Prostate gland (tissue), 2 donors: ENCODE measurements at places on chromosomes 7 and 10.

- no peak for DNase-seq
Observed at GRCh38 chr10:67659497-67659896, 36.5 kb downstream of the CTNNA3 start.

DNA sequence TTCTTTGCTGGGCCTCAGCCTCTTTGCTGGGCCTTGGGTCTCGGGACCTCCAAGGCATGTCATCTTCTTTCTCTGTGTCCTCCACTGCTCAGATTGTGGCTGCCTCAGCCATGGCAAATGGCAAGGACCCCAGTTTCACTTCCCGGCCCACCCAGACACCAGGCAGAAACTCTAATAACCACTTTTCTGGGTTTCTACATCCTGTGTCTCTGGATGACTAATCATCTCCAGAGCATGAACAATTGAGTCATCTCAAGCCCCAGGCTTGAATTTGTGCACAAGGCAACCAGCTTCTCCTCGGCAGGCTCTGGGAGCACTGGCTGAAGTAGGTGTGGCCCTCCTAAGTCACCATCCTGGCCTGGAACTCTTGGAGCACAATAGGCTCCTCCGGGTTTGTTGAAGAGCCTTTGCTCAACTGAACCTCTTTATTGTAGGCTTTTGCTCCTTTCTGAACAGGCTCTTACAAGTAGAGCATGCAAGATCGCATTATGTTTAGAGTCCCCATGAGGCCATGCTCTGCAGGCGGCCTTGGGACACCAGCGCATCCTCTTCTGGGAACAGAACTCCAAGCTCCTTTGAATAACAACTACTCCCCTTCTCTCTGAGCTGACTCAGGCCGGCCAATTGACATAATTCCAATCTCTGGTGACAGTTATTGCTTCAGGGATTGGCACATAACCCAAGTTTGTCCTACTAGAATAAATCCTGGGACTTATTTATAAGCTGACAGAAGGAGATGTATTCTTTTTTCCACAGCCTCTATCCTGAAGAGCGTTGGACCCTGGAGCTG is 218.1 kb downstream of the WDR11 start:
- no peak for DNase-seq

DNA sequence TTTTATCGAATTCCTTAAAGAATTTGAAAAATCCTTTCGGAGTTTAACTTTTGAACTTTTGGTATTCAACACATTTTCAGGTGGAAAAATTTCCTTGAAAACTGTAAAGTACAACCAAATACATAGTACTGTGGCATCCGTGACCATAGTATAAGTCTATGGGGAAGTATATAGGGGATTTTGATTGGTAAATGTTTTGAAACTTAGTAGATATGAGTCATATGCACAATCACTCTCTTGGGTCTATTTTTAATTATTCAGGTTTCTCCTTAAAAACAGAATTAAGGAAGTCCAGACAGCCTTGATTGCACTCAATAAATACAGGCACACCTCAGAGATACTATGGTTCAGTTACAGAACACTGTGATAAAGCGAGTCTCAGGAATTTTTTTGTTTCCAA is 64.2 kb downstream of the AVL9 start:
- DNase-seq = no peak

GRCh38 chr10:100981178-100981772 is 6.0 kb downstream of the MRPL43 start:
- DNase-seq = no peak

DNA sequence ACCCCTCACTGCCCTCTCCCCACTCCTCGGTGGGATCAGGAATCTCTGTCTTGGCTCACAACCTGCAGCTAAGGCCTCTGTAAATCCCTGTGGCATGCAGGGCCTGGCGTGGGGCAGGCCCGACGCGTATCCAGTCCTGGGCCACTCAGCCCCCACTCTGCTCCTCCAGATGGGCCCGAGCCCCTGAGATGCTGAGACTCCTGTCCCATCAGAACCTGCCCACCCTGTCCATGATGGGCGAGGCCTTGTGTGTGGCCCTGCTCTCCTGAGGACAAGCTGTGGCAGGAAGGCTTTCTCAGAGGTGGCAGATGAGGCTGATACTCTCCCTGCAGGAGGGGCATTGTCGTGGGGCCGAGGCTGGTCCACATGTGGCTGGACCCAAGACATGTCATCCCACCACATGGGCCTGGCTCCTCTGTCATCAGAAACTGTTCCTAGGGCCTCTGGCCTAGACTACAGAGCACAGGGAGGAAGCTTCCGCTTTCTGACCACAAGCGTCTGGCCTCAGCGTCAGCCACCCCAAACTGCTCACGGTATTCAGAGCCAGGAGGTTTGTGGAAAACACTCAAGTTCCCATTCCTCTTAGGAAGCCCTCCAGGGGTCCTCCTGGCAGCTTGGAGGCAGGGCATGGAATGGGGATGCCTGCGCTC is 6.0 kb downstream of the ALOX5 start:
- DNase-seq = no peak

- no peak for DNase-seq
Observed at GRCh38 chr10:27709304-27709703, 36.3 kb downstream of the MKX start.

DNA sequence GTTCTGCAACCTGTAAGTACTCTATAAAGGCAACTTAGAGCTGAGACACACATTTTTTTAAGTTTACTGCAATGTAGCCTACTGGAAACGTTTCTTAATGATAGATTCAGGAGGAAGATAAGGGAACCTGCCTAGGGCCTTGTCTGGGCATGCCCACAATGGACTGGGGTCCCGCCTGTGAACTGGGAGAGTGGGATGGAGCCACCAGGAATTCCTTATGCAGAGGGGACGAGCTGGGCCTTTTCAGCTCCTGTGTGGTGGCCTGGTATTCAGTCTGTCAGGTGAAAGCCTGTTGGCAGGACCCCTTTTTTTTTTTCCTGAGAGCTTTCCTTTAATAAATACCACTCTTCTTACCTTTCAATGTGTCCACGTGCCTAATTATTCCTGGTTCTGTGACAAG is 384.4 kb upstream of the ZWINT start:
- no peak for DNase-seq

GRCh38 chr7:148095066-148095465 is 495.5 kb upstream of the C7orf33 start:
- no peak for DNase-seq

DNA sequence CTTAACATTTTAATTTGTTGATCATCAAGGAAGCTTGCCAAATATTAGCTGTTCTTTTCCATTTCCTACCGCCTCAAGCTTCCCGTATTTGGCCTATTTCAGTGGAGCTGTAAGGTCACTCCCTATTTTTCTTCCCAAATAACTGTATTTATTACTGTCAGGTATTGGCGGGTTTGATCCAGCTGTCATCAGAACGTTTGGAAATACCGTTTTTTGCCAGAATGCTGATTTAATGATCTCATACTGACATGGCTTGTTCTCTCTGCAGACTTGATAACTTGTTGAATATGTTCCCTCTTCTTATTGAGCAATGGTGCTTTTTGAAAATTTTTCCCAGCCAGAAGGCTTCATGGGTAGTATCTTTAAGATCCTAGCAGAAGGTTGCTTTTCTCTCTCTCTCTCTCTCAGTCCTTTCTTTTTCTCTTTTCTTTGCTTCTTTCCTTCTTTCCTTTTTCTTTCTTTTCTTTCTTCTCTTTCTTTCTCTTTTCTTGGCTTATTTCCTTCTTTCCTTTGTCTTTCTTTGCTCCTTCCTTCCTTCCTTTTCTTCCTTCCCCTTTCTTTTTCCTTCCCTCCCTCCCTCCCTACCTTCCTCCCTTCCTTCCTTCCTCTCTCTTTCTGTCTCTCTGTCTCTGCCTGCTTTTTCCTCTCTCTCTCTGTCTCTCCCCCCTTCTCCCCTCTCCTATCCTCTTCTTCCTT is 42.1 kb downstream of the CUX1 start:
- no peak for DNase-seq

DNA sequence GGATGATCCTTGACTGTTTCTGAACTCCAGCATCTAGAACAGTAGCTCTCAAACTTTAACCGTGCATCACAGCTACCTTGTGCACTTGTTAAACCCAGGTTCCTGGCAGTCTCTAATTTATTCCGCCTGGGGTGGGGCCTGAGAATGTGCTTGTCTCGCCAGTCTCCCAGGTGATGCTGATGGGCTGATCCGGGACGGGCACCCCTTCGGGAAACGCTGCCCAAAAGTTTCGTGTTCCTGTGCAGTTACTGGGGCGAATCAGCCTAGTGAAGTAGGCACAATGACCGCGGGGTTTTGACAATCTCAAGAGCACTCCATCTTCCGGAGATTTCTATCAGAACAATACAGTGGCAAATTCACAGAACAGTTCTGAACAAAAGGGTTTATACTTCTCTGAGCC is 29.9 kb downstream of the ADCYAP1R1 start:
- no peak for DNase-seq

DNA sequence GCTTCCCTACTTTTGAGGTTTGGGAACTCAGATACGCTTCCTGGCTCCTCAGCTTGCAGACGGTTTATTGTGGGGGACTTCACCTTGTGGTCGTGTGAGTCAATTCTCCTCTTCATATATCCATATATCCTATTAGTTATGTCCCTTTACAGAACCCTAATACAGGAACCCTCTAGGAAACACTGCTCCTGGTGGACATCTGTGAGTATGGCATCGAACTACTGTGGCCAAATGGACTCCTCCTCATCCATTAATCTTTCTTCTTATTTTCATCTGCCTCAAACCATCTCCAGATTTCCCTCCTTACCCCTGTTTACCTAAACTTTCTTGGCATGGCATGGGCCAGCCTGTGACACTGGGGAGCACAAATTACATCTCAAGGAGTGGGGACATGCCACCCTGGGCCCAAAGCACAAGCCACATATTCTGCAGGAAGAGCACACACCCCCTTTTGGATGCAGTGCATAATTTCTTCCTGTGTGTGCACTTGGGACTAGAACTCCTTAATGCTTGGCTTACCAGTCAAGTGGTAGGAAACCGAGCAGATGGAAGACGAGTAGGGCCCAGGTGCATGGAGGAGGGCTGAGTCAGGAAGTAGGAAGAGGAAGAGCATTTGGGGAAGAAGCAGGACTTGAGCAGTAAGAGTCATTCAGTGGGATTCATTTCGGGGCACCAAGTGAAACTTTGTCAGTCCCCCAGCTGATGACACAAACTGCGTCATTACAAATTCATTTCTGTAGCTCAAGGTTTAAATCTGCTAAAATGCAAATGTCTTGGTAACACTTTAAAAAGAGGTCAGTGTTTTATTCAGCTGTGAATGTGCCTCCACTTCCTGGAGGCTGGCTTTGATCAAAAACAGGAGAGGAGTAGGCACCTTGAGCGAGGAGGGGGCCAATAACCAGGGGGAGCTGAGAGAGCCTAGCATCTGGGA is 80.8 kb upstream of the PLXNA4 start:
- DNase-seq = no peak

- DNase-seq = no peak
Observed at GRCh38 chr10:24894728-24895127, 57.7 kb downstream of the PRTFDC1 start.

GRCh38 chr10:62584731-62585130 is 210.6 kb downstream of the ZNF365 start:
- DNase-seq = no peak

DNA sequence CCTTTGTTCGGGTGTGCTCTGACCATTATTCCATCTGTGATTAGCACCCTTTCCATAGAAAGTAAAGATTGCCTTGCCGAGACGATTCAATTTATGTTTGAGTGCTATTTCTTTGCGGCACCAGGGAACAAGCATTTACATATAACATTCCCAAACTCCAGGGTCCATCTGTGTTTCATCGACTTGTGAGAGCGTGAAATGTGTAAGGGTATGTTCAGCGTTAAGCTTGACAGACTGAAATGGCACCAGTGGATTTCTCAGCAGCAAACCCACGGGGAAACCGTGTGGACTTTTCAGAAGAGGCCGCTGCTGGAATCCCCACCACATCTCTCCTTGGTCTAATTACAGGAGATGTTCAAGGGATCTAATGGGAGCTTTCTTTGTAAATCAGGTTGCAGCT is 270.5 kb downstream of the TCERG1L start:
- no peak for DNase-seq

DNA sequence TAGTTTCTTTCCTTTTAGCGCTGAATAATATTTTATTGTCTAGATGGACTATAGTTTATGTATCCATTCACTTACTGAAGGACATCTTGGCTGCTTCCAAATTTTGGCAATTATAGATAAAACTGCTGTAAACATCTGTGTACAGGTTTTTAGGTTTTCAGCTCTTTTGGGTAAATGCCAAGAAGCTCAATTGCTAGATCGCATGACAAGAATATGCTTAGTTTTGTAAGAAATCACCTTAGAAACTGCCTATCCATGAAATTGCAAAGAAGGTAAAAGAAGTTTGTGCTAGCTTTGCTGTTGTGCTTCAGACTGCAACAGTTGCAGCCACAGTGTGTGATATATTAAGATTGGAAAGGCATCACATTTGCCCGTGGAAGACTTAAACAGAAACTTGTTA is 103.2 kb upstream of the TNS3 start:
- no peak for DNase-seq

DNA sequence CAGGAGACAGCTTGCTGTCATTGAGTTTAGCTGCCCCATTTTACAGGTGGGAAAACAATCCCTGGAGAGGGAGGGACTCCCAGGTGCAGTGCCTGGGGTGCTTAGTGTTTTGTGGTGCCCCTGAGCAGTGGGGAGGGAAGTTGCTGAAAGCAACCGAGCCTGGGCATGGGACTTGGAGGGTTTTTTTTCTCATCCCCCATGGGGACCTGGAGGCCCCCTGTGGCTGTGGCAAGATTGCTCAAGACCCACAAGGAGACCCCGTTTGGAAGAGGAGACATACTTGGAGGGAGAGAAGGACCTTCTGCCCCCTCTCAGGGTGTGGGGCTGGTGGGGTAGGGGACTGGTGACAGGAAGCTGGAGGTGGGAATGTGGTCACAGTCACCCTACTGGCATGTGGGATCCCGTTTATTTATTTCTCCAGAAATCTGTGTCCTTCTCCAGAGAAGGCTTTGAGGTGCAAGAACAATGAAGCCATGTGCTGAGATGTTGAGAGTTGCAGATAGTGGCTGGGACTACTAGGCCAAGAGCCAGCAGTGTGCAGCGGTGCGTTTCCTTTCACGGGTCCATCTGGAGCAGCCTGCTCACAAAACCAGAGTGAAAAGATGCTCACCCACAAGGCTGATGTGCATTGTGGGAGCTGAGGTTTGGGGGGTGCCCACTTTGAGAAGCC is 21.5 kb downstream of the ZMIZ1 start:
- no peak for DNase-seq

DNA sequence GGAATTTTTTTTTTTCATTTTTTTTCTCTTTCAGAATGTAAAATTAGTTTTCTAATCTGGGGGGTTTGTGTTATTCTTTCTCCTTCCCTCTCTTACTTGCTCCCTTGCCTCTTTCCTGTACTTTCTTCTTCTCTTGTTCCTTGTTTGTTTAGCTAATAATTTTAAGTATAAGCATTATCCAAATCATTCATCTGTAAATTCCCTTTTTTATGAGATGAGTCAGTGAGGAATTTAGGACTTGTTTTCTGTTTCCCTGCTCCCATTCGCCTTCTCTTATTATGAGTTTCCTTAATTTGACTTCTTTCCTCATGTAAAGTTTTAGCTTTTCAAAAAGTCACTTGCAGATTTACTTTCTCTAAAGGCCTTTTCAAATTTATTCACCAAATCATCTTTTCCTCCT is 154.6 kb upstream of the ETV1 start:
- DNase-seq = no peak

GRCh38 chr10:12835709-12836108 is 165.8 kb downstream of the CCDC3 start:
- no peak for DNase-seq

GRCh38 chr10:30160271-30160982 is 101.0 kb upstream of the JCAD start:
- no peak for DNase-seq

GRCh38 chr7:105880571-105881330 is 4.4 kb upstream of the ATXN7L1 start:
- DNase-seq = no peak

GRCh38 chr10:97731346-97732051 is 5.4 kb upstream of the ZFYVE27 start:
- peak; percentile 71 for DNase-seq
